ENCODE measurements at places on chromosomes 2 and 18. TPM values are rescaled to one million over a fixed set of nuclear protein-coding genes. Genes with fewer than 3 reads are reported as not detected.

GRCh38 chr2:234286118-234286598, 210.7 kb downstream of the ARL4C start:
- no peak for DNase-seq
- no peaks in the 10 kb centered on the region for H3K27me3 ChIP-seq
- no peaks in the 10 kb centered on the region for H3K36me3 ChIP-seq
- H3K4me3 ChIP-seq, result no peak overlapping the region
- no peak overlapping the region for H3K27ac ChIP-seq

DNA sequence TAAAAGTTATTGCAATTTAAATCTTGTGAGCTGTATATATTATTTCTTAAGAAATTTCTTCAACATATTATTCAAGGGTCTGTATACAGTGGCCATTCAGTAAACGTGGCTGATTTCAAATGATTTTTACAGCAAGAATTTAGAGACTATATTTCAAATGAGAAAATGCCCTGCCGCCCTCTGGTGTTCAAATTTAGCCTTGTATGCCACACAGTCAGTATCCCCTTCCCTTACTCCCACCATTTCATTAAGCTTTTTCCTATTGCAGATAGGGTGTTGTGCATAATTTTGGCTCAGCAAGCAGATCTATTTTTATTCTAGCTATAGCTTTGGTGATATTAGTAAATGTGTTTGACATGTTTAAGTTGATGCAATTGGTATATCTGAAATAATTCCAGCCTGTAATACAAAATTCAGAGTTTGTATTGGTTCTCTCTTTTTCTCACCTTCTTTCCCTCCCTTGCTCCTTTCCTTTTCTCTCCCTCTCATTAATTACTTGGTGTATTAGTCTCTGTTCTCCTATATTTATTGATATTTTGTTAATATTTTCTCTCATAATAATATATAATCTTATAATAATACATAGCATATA, 22.8 kb upstream of the SCN7A start:
- no peaks in the 10 kb centered on the region for H3K36me3 ChIP-seq
- no peak overlapping the region for H3K27ac ChIP-seq
- H3K4me1 ChIP-seq, result no peaks in the 10 kb centered on the region
- H3K27me3 ChIP-seq, result no peaks in the 10 kb centered on the region

GRCh38 chr2:191804766-191805165, 42.1 kb downstream of the CAVIN2 start:
- no peaks in the 10 kb centered on the region for H3K27me3 ChIP-seq
- DNase-seq, result no peak
- H3K4me1 ChIP-seq, result peaks cover 29% of the 10 kb centered on the region
- no peaks in the 10 kb centered on the region for H3K36me3 ChIP-seq

GRCh38 chr2:99576775-99577174, 87.0 kb upstream of the REV1 start:
- H3K27me3 ChIP-seq, result no peaks in the 10 kb centered on the region
- no peaks in the 10 kb centered on the region for H3K4me1 ChIP-seq
- no peak overlapping the region for H3K4me3 ChIP-seq
- H3K36me3 ChIP-seq, result no peaks in the 10 kb centered on the region
- H3K27ac ChIP-seq, result no peak overlapping the region

DNA sequence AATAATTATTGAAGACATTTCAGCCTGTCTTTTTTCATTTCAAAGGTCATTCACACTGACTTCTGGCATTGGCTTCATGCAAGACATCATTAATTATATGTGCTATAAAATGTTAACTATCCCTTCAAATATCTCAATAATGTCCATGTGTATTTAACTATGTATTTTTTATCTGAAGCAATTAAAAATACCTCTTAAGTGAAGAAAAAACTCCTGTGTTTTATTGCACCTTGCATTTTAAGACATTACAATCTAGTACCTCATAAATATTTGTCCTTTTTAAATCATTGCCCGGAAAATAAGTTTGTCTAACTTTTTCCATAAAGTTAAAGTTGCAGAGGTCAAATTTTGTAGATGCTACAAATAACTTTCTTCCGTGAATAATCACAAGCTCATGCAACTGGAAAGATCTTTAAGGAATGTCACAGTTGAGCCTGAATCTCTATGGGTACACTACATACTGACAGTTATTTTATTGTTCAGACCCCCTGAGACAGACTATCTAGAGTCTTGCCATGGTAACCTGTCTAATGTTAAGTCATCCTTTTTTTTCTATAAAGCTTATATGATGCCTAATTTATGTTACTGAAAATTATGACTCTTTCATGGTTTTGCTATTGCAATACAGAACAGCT, 38.4 kb upstream of the COBLL1 start:
- no peaks in the 10 kb centered on the region for H3K4me1 ChIP-seq
- no peaks in the 10 kb centered on the region for H3K27me3 ChIP-seq
- no peak overlapping the region for H3K27ac ChIP-seq
- no peak for DNase-seq
- no peak overlapping the region for H3K4me3 ChIP-seq
- no peaks in the 10 kb centered on the region for H3K36me3 ChIP-seq

GRCh38 chr2:204706939-204707338, 161.7 kb downstream of the PARD3B start:
- no peak overlapping the region for H3K4me3 ChIP-seq
- H3K27me3 ChIP-seq, result no peaks in the 10 kb centered on the region
- DNase-seq, result no peak
- no peak overlapping the region for H3K27ac ChIP-seq

- H3K4me3 ChIP-seq, result no peak overlapping the region
- no peaks in the 10 kb centered on the region for H3K4me1 ChIP-seq
- no peaks in the 10 kb centered on the region for H3K27me3 ChIP-seq
- DNase-seq, result no peak
- H3K36me3 ChIP-seq, result no peaks in the 10 kb centered on the region
- H3K27ac ChIP-seq, result no peak overlapping the region
These were observed 131.3 kb downstream of the MCFD2 start for GRCh38 chr2:46784278-46784677.

GRCh38 chr2:165793779-165794535, at the start of gene GALNT3:
Gene GALNT3, minus strand, starts transcription at chr2:165794247. Its CDS starts 23,547 bp downstream, at chr2:165770700.
- H3K4me3 ChIP-seq, result peak within 1 kb of the TSS; percentile 87
- H3K27ac ChIP-seq, result peak within 1 kb of the TSS; percentile 98
- peak; percentile 96 for DNase-seq
- H3K4me1 ChIP-seq, result no peaks in the 10 kb centered on the region

The CNTNAP5 gene
- 0.07 TPM for total RNA-seq

The CNGA3 gene
- total RNA-seq, result not detected

The LBX2 gene
- 11.4 TPM for total RNA-seq

The UGT1A10 gene
- total RNA-seq, result 1.0 TPM

The SPR gene
- 49.6 TPM for total RNA-seq
